ENCODE measurements at places on chromosomes 11 and 22.
A peak's percentile ranks its signal among the peaks of the same experiment; 100 is the strongest.

DNA sequence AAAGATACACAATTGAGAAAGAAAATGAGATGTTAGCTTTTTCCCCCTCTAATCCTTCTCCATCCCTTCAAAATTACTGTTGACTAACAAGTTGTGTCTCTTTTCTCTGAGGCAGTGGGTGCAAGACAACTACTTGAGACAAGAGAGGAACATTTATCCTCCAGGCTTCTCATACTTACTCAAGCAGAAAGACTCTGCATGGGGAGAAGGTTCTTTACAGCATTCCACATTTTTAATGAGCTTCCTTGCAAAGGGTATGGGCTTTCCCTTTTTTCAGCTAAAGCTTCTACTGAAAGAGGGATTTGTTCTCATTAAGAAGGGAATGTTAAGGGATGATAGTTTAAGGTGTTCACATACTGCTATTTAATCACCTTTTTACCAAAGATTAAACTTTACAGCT is 47.8 kb downstream of the PAX6 start:
- no peak for DNase-seq

- no peak for DNase-seq
Measured at GRCh38 chr11:130858215-130858614, 58.1 kb downstream of the SNX19 start.

DNA sequence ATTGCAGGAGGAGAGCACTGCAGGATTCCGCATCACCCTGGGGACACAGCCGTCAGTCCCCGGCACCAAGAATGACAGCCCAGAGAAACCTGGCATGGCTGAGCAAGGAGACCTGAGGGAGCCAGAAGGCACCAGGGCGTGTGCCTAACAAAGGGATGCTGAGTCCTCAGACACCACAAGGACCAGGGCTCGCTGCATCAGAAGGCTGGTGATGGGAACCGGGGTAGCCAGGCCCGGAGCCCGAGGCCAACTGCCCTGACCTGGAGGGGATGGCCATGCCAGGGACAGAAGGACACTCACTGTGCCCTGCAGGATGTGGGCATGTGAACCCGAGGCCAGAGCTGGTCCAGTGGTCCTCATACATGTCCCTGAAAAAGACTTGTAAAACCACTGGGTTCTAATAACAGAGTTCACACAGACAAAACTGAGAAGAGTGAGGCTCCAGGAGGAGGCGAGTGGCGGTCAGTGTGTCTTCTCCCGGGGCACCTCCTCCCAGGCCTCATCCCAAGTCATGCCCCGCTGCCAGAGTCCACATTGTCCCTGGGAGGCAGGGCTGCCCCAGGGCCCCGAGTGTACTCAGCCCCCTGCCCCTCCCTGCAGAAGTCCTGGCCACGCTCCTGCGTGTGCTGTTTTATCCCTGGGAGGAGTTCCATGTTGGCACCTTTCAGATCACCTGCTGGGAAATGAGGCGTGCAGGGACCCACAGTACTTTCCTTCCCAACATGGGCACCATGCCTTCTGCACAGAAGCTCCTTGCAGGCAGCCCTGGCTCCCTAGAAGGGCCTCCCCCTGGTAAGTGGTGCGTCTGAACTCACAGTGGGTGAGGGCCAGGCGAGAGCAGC is 42.5 kb downstream of the TBX1 start:
- no peak for DNase-seq

GRCh38 chr11:129385801-129386200 is 10.2 kb downstream of the BARX2 start:
- no peak for DNase-seq

DNA sequence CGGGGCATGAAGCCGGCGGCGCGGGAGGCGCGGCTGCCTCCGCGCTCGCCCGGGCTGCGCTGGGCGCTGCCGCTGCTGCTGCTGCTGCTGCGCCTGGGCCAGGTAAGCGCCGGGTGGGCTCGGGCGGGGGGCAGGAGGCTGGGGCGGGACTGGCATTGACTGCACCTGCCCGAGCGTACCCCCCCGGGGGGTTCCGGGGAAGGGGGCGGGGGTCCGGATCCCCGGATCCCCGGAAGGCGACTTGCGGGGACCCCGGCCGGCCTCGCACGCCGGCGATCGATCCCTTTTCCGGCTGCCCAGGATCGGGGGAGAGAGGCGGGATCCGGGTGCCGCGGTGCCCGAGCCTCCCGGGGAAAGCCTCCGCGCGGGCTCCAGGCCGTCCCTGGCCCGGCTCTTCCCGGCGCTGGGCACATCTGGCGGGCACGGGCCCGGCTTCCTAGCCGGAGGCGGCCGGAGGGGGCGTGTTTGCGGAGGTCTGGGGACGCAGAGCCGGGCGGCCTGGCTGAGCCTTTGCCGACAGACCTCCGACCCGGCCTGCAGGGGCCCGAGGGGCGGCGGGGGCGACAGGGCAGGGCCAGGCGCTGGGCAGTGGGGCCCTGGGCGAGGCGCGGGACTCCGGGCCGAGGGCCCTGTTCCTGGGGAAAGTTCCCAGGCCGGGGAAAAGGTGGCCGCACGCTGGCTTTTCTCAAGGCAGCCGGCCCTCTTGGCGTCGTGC is 705 bp downstream of the PTPRJ start:
- DNase-seq, result peak; percentile 76

DNA sequence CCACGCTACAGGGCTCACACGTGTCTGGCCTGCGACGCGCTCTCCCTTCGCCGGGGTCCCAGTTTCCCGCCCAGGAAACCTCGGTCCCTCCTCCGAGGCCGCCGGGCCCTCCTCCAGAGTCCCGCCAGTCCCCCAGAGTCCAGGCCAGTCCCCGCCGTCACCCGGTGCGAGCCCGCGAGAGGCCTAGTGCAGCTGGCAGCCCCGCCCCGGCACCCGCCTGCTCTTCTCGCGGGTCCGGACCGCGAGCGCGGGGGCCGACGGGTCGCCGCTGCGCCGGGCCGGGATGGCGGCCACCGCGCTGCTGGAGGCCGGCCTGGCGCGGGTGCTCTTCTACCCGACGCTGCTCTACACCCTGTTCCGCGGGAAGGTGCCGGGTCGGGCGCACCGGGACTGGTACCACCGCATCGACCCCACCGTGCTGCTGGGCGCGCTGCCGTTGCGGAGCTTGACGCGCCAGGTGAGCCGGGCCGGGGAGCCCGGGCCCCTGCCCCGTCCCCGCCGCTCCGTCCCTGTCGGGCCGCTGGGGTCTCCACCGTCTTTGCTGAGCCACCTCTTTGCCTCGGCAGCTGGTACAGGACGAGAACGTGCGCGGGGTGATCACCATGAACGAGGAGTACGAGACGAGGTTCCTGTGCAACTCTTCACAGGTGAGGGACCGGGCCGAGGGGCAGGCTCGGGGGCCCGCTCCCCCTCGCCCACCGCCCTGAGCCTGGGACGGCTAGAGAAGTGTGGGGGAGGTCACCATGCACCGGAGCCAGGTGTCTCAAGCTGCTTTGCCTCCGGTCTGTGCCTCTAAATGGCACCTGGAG is at the start of gene PTPMT1:
TSS of gene PTPMT1 (plus strand) at position 260 of the 809 bp plus-strand sequence. CDS start at position 284, 24 bp downstream.
- DNase-seq, result peak; percentile 90

GRCh38 chr11:120660024-120660565 is 148.5 kb downstream of the GRIK4 start:
- peak; percentile 63 for DNase-seq

DNA sequence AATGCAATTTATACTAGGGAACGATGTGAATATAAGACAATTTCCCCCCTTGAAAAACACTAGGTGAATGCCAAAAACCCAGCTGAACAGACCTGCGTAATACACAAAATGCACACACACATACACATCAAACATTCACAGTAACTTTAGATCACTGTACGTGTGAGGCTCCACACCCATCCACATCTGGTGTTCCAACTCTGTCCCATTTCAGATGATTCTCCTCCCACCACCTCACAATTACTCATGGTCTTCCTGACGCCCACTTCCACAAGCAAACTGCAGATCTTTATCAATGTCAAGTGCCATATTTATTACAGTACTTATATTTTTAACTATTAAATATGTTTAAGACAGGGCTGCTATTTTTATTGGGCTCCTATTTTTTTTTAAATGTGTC is 57.8 kb upstream of the TENM4 start:
- DNase-seq, result no peak

DNA sequence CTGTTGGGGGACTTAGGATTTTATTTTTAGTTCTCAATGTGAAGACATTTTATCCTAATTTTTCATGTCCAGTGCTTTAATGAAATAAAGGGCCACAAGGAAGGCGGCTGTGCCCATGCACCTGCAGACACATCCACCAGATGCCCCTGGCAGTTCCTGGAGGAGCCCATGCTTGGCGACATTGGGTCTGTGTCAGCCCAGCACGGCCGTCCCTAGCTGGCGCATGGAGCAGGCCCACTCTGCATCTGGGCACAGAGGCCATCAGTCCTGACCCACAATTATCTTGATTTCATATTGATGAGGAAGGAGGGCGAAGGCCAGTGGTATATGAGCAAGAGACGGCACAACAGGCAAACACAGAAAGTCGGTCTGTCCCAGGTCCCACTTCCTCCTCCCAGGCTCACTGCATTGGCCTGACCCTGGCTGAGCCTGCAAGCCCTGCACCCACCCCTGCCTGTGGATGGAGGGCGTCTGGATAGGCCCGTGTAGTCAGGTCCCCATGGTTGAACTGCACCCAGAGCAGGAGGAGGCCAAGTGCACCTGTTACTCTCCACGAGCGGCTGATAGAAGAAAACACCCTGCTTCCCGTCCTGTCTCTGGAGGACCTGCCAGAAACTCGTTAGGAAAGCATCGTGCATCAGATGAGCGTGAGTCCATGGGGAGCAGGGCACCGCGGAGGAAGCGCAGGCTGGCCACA is 296.9 kb downstream of the BRD1 start:
- DNase-seq, result no peak

- DNase-seq, result no peak
Measured at GRCh38 chr11:35135222-35135621, 3.7 kb upstream of the CD44 start.

DNA sequence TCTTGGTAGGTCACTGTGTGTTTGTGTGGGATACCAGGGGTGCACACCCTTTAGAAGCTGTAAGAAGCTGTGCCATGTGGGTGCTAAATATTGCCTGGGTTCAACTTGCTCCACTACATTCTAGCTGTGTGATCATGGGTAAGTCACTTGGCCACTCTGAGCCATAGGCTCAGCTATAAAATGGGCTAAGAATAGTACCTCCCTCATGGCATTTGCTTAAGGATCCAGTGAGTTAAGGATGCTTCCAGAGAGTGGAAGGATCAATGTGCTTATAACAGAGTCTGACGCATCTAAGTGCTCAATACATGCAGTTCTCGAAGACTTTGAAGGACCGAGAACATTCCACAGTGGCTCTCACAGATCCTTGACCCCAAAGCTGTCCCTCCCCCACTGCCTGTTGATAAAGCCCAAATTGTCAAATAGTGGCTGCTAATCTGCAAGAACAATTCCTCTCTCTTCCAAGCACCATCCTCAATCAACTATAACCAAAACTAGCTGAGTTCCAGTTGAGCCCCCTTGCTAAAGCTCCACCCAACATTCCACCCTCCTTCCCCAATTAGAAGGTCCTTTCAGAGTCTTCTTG is 13.2 kb upstream of the TMPRSS6 start:
- no peak for DNase-seq

GRCh38 chr22:23145878-23146470 is 697 bp downstream of the RAB36 start:
- no peak for DNase-seq

- DNase-seq, result no peak
Measured at GRCh38 chr11:68575025-68575665, 109.2 kb upstream of the GAL start.

DNA sequence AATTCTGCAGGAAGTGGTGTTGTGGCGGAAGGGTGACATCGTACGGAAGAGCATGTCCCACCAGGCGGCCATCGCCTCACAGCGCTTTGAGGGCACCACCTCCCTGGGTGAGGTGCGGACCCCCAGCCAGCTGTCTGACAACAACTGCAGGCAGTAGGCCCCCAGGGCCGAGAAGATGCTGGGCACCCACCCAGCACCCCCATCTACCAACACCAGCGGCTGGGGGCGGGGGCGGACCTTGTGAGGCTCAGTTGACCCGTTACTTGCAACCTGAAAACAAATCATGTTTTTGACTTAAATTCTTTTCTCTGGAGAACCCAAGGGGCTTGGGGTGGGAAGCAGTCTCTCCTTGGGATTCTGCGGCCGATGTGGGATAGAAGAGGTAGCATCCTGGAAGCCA is 7.7 kb downstream of the THYN1 start:
- DNase-seq, result no peak

DNA sequence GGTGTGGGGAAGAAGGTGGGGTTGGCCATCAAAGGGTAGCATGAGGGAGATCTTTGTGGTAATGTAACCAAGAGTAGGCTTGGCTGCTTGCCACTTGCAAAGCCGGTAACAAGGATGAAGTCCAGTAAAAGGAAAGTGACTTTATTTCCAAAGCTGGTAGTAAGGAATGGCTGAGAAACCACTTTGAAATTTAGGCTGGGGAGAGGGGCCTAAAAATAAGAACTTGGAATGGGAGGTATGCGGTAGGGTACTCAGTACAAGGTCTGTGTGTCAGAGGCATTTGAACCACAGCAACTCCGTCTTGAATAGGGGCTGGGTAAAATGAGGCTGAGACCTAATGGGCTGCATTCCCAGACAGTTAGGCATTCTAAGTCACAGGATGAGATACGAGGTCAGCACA is 216.0 kb upstream of the ISX start:
- DNase-seq, result no peak

DNA sequence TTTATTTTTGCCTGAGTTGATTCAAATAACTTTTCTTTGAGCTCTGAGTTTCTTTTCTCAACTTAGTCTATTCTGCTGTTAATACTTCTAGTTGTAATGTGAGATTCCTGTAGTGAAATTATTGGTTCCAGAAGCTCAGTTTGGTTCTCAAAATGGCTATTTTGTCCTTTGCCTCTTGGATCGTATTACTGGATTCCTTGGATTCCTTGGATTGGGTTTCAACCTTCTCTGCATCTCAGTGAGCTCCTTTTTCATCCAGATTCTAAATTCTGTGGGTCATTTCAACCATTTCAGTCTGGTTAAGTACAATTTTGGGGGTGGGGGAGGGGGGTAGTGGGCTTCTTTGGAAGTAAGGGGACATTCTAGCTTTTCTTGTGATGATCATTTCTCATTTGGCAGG is 341.1 kb upstream of the CNTN5 start:
- DNase-seq, result no peak

GRCh38 chr11:75167617-75168016 is 16.7 kb downstream of the SLCO2B1 start:
- no peak for DNase-seq

- no peak for DNase-seq
Measured at GRCh38 chr11:39972461-39972860, 1487.0 kb downstream of the LRRC4C start.

DNA sequence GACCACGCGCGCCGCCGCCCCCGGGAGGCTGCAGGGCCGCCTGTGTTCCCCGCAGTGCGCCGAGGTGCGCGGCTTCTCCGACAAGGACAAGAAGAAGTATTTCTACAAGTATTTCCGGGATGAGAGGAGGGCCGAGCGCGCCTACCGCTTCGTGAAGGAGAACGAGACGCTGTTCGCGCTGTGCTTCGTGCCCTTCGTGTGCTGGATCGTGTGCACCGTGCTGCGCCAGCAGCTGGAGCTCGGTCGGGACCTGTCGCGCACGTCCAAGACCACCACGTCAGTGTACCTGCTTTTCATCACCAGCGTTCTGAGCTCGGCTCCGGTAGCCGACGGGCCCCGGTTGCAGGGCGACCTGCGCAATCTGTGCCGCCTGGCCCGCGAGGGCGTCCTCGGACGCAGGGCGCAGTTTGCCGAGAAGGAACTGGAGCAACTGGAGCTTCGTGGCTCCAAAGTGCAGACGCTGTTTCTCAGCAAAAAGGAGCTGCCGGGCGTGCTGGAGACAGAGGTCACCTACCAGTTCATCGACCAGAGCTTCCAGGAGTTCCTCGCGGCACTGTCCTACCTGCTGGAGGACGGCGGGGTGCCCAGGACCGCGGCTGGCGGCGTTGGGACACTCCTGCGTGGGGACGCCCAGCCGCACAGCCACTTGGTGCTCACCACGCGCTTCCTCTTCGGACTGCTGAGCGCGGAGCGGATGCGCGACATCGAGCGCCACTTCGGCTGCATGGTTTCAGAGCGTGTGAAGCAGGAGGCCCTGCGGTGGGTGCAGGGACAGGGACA is 2.7 kb downstream of the NLRP6 start:
- DNase-seq, result no peak
